ENCODE measurements at places on chromosomes 6 and 20. TPM values are rescaled to one million over a fixed set of nuclear protein-coding genes. Genes with fewer than 3 reads are reported as not detected.
A peak's percentile ranks its signal among the peaks of the same experiment; 100 is the strongest.

The ADGB gene
- not detected for total RNA-seq

GRCh38 chr20:61628480-61628879 lies 376.4 kb downstream of the CDH4 start:
- DNase-seq: no peak

- DNase-seq: no peak
These were observed 202.5 kb upstream of the ASCC3 start for GRCh38 chr6:101083533-101084175.

GRCh38 chr20:10541668-10542411 lies 106.7 kb downstream of the SLX4IP start:
- no peak for DNase-seq

- no peak for DNase-seq
These were observed 149.4 kb downstream of the CD24 start for GRCh38 chr6:106825156-106825555.

GRCh38 chr20:3843490-3843889 lies 3.1 kb upstream of the MAVS start:
- no peak for DNase-seq

- DNase-seq: no peak
These were observed 3.8 kb downstream of the RSPO4 start for GRCh38 chr20:998231-998830.

- DNase-seq: no peak
These were observed 20.0 kb downstream of the VEGFA start for GRCh38 chr6:43790031-43790430.

GRCh38 chr20:43789593-43789992 lies 62.8 kb upstream of the GTSF1L start:
- DNase-seq: no peak

DNA sequence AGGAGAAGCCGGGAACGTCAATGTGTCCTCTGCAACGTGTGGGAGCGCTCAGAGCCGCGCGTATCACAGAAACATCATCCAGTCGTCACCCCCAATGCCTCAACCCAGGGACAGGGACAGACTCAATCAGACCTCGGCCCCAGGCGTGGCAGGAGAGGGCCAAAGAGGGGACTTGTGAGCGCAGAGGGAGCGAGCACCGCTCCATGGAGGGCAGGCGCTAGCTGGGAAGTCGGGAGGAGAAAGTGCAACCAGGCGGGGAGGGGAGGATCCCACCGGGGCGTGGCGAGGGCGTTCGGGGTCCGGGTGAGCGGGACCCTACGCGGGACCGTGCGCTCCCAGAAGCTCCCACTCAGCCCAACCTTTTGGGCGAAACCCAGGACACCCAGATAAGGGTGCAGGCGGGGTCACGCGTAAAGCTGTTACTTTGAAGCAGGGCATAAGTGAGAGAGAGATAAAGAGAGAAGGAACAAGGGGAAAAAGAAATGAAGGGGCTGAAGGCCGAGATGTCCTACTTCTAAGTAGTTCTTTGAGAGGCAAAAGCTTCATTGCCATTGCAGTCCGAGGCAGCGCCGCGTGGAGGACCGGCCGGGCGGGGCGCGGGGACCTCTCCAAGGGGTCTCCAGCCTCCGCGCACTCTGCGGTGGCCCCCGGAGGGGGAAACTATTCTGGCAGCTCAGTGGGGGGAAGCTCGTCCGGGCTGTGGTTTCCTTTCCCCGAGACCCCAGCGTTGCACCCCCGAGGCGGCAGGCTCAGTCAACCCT lies 862 bp upstream of the SOBP start:
- peak; percentile 20 for DNase-seq

GRCh38 chr6:6826961-6827360 lies 238.4 kb downstream of the LY86 start:
- no peak for DNase-seq

DNA sequence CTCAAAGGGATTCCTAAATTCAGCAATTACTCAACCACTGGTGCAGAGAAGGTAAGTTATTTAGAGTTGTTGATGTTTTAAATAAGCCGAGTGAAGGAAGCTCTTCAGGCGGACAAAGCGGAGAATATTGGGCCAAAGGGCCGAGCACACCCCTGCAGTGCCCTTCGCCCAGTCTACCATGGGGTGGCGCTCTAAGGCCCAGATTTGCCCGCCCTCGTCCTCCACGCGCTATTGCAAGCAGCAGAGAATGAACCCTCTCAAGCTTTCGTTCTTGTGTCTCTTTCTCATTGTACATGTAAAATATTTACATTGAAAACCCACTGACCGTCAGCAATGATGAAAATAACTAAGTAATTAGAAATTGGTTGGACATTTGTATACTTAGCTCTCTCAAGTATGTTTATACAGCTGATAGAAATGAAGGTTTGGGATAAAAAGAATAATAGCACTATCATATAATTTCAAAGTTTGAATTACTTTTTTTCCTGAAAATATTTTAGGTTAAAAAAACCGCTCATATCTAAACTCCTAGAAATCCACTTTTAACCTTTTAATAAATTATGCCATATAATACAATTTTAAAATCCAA lies 195.0 kb upstream of the CEP162 start:
- no peak for DNase-seq

- no peak for DNase-seq
These were observed 21.5 kb downstream of the PKIB start for GRCh38 chr6:122631571-122632249.

The SALL4 gene
- 0.29 TPM for total RNA-seq

DNA sequence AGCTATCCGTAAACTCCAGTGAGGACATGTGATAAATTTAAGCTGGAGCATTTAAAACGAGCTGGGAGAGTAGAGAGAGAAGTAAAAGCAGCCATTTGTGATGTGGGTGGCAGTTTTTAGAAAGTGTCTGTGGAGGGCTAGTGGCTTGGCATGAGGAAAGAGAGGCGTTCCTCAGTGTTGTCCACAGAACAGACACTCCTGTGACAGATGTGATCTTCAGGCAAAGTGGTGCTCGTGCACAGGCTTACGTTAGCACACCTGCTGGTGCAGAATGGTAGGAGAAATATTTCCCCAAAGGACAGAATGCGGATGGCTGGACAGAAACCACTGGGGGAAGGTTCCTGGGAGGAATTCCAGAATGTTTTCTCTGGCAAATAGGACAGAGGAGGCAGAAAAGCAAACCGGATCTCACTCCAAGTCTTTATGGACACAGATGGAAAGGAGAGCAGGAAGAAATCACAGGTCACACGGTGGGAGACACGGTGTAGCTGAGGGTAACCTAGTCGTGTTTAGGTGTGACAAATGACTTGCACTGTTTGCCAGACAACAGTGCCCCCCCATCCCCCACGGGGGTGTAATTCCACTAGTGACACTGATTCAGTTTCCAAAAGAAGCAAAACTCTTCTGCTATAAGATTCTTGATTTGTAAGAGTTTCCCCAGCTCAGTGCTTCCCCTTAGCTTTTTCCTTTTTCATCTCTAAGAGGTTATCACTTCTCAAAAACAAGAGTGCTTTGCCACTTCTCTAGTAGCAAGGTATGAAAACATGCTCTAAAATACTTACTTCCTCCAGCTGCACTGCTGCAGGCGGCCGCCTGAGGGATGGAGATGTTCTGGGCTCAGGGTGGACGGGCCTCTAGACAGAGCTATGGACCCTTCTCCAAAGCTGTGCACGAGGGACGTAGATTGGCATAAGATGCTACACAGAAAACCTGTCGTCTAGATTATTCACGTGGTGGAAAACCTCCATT lies 293.2 kb downstream of the QKI start:
- DNase-seq: no peak

The LY6G6F gene
- not detected for total RNA-seq

DNA sequence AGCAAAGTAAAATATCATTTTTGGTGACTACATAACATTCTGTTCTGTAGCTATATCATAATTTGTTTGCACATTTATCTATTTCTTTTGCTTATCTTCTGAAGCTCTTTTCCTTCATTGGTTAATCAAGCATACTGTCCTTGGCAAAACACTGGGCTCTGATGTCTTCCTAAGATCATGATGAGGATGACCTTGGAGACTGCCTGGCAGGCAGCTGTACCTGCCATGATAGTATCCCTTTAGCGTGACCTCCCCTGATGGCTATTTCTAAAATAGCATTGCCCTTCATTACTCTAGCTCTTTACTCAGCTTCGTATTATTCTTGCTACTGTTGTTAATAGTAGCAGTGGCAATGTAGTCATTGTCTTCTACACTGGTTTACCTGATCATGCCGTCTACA lies 46.0 kb upstream of the ELOVL5 start:
- DNase-seq: no peak

The SMLR1 gene
- total RNA-seq: not detected

DNA sequence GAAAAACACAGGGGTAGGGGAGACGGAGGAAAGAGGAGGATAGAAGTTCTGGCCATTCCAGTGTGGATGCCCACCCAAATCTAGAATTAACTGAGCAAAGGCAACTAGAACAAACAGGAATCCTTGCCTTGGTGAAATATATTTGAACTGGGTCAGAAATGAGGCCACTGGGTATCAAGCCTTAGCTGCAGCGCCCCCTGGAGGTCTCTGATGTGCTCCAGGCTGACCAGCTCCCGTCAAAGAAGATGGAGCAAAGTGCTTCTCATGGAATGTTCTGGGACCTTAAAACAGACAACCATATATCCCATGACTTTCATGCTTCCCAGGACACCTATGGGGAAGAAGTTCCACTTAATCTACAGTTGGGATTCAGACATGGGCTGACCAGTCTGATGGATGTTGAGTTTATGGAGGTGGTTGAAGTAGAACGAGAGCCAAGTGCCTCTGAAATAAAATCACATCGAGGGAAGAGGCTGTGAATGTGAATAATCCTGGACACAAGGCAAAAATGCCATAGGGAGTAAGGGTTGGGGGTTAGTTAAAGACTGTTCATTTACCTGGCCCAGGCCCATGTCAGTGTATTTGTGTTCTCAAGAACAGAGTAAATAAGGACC lies 50.4 kb downstream of the HLA-DPB1 start:
- DNase-seq: peak; percentile 72

GRCh38 chr6:51839726-51840374 lies 247.6 kb downstream of the PKHD1 start:
- no peak for DNase-seq

- no peak for DNase-seq
These were observed 85.2 kb upstream of the PHACTR3 start for GRCh38 chr20:59518881-59519706.

The ZC2HC1B gene
- not detected for total RNA-seq

DNA sequence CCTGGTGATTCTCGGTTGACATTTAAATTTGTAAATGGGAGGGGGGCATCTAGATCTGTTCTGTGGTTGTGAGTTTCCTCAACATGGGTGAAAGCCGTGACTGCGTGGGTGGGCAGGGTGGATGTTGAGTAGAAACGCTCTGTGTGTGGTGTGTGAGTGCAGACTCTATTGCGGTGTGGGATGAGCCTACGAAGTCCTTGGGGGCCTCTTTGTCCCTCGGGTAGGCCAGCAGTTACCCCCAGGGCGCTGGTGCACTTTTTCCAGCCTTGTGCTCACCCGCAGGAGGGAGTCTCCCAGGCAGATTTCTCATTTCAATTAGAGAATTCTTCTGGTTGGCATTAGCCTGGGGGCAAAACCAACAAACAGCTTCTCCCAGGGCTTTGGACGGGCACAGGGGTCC lies 10.6 kb downstream of the TOX2 start:
- DNase-seq: no peak

DNA sequence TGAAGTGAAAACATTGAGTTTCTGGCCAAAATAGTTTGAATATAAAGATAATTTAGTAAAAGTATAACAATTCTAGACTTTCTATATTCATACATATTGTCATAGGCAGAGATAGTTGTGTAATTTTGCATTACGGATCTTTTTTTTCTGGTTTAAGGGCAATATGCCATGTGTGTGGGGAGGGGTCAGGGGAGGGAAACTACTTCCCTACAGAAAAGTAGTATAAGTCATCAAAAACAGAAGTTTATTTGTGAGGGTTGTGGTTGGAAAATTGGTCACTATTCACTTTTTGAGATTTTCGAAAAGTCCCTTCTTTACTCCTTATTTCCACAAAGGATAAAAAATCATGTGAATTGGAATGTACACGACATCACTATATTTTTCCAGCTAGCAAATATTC lies 288.2 kb upstream of the PREP start:
- no peak for DNase-seq

The PI16 gene
- total RNA-seq: 2.8 TPM

- no peak for DNase-seq
These were observed 48.0 kb downstream of the NPEPL1 start for GRCh38 chr20:58740356-58741308.

GRCh38 chr20:41960166-41960565 lies 342.0 kb upstream of the CHD6 start:
- DNase-seq: no peak

DNA sequence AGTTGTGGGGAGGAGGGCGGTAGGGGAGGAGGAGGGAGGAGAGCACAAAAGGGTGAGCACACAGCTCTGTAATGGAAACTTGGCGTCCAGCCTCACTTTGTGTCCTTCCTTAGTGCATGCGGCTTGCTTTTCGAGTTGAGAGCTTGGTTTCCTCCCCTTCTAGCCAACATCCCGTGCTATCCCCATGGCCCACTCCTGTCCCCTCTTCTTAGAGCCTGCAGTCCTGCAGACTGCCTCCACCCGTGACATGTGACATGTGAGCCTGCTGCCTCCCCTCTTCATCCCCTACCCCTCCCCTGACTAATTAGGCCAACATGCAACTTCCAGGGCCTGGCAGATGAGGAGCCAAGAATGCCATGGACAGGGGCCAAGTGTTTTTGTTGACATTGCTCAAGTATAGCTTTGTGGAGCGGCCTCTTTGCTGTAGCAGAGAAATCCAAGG lies 63.2 kb downstream of the SLC24A3 start:
- DNase-seq: peak; percentile 84

- no peak for DNase-seq
These were observed 240.9 kb downstream of the PHACTR1 start for GRCh38 chr6:12957321-12958051.

The TSPO2 gene
- total RNA-seq: not detected

DNA sequence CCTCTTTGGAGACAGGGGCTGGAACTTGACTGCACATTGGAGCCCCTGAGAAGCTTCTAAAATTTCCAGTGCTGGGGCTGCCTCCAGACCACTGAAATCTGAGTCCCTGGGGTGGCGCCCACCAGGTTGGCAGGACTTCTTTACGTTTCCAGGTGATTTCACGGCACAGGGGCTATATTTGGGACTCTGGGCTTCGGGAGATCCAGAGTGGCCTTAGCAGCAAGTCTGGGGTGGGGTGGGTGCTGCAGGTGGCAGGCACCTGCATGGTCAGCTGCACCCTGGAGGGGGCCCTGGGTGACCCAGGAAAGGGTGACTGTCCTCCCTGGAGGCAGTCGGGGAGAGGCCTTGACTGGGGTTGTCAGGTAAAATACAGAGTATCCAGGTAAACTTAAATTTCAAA lies 135.5 kb upstream of the PHACTR3 start:
- DNase-seq: no peak

DNA sequence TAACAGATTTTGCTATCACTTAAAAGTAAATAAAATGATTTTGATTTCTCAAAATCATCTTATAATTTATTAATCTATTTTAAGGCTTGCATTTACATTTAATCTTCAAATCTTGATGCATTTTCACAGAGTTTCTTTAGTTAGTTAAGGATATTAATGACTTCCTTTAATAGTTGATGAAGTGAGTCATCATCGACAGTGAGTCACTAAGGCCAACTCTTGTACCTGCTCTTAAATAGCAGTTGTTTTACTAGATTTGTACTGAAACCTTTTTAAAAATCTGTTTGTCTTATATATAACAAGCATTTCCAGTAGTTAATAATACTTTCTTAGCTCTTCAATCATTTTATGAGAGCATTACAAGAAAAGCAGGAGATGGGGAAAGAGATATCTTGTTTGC lies 191.7 kb downstream of the ESR1 start:
- DNase-seq: no peak

The TIAM2 gene
- total RNA-seq: 12.8 TPM

All from breast epithelium (tissue), 4 donors.